ENCODE measurements at places on chromosomes 4 and X. TPM values are rescaled to one million over a fixed set of nuclear protein-coding genes. Genes with fewer than 3 reads are reported as not detected.

GRCh38 chrX:70535198-70535597 lies 90.6 kb downstream of the DLG3 start:
- H3K36me3 ChIP-seq: no peaks in the 10 kb centered on the region
- DNase-seq: peak; percentile 6
- H3K27ac ChIP-seq: no peak overlapping the region
- no peaks in the 10 kb centered on the region for H3K27me3 ChIP-seq

DNA sequence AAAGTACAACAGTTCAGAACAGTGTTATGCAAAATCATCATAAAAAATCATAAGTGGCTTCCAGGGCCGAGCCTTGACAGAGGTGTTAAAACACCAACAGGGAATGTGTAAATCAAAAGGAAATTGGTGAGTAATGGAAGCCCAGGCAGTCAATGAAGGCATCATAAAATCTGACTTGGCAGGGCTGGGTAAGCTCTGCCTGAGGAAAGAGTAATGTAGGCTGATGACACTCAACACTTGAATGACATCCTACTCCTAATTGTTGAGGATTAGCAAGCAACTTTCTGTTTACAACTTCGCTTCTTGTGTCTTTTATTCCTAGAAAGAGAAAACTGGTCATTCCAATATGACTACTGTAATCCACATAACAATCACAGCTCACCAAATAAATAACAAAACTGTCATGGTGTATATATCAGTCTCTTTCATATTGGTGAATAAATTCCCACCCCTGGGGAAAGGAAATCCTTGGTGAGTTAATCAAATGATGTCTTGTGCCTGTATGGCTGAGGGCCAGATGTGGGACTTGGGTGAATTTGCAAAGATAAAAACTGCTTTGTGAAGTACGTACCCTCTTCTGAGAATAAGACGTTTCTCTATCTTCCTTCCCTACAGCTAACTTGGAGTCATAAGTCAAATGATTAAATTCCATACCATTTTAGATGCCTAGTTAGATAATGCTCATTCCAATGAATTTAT lies 196.8 kb downstream of the DCHS2 start:
- H3K4me1 ChIP-seq: no peaks in the 10 kb centered on the region
- DNase-seq: no peak
- no peak overlapping the region for H3K27ac ChIP-seq
- no peaks in the 10 kb centered on the region for H3K27me3 ChIP-seq
- no peaks in the 10 kb centered on the region for H3K36me3 ChIP-seq
- H3K4me3 ChIP-seq: no peak overlapping the region

- peaks cover 60% of the 10 kb centered on the region for H3K4me1 ChIP-seq
- no peak overlapping the region for H3K4me3 ChIP-seq
- no peak overlapping the region for H3K27ac ChIP-seq
- DNase-seq: no peak
- no peaks in the 10 kb centered on the region for H3K27me3 ChIP-seq
Observed at GRCh38 chr4:39712819-39713607, 15.1 kb downstream of the UBE2K start.

USP51 gene
- 0.46 TPM for polyA plus RNA-seq

FANCB gene
- 0.25 TPM for polyA plus RNA-seq

PCDH18 gene
- polyA plus RNA-seq: 1.3 TPM
